Activated CD4-positive, alpha-beta T cell treated with anti-CD3 and anti-CD28 coated beads for 36 hours (primary cell): ENCODE measurements at places on chromosomes 5 and 9.

DNA sequence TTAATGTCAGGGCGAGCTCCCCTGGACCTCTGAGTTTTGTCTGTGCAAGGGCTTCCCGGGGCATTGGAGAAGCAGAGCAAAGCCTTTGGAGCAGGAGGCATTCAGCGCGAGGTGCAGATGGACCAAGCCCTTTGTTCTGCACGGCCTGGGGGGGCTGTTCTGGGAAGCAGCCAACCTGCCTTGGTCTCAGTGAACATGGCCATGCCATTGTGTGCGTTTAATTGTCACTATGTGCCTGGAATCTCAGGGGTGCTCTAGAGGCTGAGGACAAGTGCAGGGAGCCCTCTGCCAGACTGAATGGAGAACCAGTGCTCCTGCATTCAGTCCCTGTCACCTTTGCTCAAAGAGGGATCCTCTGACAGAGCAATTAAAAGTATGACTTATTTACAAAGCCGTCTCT is 329.4 kb downstream of the IRX1 start:
- no peak for DNase-seq

GRCh38 chr5:749101-749670 is 35.3 kb downstream of the ZDHHC11B start:
- DNase-seq, result no peak

DNA sequence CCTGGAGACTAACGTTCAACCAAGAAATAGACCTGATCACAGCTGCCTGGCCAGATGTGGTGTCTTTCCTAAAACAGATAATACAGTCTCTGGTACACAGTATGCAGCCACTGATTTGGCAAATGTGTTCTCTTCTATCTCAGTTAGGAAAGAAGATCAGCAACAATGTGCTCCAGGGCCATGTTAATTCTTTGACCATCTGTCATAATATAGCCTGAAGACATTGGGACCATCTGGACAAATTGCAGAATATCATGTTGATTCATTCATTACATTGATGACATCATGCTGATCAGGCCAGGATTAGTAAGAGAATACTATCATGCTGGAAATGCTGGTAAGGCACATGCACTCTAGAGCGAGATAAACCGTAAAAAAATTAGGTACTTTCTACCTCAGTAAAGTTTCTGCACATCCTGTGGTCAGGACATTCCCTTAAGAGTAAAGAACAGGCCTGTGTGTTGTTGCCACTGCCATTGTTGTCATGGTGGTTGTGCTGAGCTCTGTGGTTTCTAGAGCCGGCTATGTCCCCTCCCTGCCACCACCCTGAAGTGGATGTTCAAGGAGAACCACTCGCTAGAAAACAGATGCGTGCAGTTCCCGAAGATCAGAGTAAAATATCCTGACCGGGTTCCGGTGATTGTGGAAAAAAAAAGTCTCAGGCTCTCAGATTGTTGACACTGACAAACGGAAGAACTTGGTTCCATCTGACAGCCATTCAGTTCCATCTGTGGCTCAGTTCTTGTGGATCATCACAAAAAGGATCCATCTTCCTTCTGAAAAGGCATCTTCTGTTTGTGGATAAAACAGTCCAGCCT is 6.4 kb upstream of the JMY start:
- peak; percentile 44 for DNase-seq

DNA sequence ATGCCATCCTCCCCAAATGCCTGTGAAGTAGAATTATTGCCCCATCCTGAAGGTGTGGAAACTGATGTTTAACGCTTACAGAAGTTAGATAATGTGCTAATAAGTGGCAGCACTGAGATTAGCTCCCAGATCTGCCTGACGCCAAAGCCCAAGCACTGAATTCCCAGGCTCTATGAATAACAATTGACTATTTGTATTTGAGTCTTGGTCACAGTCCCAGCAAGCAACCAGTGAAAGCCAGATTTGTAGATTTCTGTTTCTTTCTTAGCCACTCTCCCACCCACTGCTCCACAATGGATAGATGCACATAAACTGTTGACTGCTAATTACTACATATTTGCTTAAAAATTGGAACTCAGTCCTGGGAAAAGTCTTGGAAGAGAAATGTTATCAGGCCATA is 34.4 kb downstream of the FAM240B start:
- no peak for DNase-seq

GRCh38 chr5:78588507-78588906 is 60.1 kb downstream of the LHFPL2 start:
- no peak for DNase-seq

DNA sequence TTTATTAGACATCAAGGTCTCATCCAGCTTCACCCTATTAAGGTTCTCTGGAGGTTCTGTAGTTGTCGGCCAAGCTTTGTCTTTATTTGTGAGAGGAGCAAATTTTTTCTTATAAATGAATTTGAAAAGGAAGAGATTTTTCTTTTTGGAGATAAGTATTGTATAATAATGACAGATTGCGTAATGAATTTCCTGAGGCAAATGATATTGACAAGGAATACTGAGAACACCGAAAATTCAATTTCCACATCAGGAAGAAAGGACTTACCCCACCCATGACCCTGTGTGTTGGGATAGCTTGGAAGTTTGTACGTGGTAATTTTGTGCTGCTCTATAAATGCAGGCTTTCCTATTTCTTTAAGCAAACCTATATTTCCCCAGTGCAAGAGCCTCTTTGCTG is 53.5 kb downstream of the MAMDC2 start:
- DNase-seq, result no peak

GRCh38 chr5:9861666-9862256 is 231.6 kb upstream of the TAS2R1 start:
- DNase-seq, result no peak

- DNase-seq, result no peak
Observed at GRCh38 chr9:96502539-96503373, 52.8 kb downstream of the HABP4 start.

DNA sequence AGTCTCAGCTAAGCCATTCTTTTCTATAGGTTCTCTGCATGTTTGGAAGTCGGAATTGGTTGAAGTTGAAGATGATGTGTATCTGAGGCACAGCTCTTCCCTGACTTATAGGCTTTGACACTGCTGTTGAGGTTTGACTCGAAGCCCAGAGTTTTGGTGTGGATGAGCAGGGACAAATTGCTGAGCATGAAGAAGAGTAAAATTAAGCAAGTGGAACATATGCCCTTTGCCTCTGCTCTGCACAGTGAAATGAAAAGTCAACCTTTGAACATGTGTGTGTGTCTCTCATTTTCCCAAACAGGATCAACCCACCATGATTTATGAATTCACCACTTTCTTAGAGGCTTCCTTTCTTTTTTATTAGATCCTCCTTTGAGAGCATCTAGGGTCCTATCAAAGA is 8.5 kb downstream of the HMHB1 start:
- DNase-seq, result no peak

DNA sequence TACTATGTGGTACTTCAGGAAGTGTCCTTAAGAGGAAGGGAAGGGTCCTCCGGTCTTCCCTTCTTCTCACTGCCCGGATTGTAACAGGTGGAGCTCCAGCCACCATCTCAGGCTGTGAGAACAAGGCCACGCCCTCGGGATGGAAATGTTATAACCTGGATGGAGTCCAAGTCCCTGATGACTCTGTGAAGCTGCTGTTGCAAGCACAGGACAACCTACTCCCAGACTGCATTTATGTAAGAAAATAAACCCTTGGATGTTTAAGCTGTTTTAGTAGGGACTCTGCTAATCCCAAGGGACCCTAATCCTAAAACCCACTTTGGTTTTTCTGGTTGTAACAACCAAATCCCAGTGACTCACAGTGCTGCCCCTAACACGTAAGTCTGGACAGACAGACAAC is 221.6 kb downstream of the ACTL7B start:
- DNase-seq, result no peak

GRCh38 chr9:118091711-118092500 is 387.7 kb downstream of the TLR4 start:
- DNase-seq, result no peak

GRCh38 chr5:150778517-150779396 is at the start of gene SMIM3:
Gene SMIM3 (plus strand): TSS chr5:150778757. CDS start chr5:150795441, 16,684 bp downstream.
- peak; percentile 87 for DNase-seq

GRCh38 chr5:68464424-68464823 is 248.9 kb downstream of the PIK3R1 start:
- peak; percentile 79 for DNase-seq
